CD4-positive, alpha-beta T cell treated with Interleukin-21 for 1 hour (primary cell): ENCODE measurements at places on chromosomes 2 and 18.

DNA sequence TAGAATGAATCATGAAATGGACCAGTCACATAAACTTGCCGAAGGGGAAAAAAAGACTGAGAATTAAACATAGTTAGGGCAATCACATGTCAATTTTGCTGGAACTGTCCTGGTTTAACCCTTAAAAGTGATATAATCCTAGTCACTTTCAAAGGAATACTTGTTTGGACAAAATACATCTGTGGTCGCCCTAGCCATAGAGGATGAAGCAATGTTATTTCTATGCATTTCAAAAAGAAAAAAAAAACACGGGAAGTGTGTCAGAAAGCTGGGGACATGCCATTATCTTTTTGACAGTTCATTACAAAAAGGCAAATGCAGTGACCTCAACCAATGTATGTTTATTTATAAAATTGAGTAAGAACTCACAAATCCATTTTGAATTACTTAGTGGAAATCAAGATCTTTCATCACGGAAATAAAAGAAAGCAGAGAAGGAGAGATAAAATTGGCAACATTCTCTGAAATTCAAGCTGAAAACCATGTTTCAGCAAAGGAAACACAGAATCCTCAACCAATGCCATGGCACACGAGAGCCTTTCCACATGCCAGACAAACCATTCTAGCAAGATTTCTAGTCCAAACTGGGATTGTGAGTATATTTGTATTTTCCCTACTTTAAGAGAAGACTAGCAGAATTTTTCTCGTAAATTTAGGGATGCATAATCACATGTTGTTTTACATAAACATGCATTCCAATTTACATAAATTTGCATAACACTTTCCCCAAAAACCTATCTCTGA lies 854.3 kb upstream of the ACVR2A start:
- no peak for DNase-seq

- no peak for DNase-seq
Measured at GRCh38 chr2:127661949-127662510, 13.3 kb downstream of the LIMS2 start.

GRCh38 chr2:16248571-16249105 lies 308.3 kb downstream of the MYCN start:
- DNase-seq: no peak

DNA sequence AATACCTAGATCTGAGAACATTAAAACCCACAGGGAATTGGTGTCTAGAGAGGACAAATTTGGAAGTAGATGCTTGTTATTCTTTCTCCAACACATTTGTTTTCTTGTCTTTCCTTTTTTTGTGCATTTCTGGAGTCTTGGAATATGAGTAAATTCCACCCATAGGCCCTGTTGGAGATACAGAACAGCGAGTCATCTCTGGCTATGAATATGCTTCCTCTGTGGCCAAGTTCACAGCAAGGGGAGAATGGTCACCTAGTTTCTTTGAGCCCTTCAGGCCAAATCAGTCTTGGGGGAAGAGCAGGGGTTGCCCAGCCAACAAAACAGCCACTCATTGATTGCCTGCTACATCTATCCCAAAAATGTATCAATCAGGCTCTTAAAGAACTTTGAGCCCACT lies 31.3 kb downstream of the SP140L start:
- DNase-seq: no peak

GRCh38 chr2:163591461-163591860 lies 144.3 kb downstream of the FIGN start:
- DNase-seq: no peak

GRCh38 chr2:100292022-100292580 lies 30.2 kb downstream of the LONRF2 start:
- no peak for DNase-seq

DNA sequence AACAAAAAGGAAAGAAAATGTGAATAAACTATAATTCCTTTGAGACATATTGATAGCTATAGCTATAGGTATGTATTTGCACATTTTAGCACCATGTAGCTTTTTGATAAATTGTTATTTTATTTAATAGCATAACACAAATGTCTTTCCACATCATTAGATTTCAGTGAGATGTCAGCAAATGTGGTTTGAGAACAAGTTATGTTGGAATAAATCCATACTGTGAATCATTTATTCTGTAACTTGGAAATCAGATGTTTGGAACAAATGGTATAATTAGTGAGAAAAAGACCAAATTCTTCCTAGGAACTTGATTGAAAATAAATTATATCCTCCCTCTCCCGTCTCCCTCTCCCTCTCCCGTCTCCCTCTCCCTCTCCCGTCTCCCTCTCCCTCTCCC lies 62.8 kb downstream of the NABP1 start:
- DNase-seq: no peak

DNA sequence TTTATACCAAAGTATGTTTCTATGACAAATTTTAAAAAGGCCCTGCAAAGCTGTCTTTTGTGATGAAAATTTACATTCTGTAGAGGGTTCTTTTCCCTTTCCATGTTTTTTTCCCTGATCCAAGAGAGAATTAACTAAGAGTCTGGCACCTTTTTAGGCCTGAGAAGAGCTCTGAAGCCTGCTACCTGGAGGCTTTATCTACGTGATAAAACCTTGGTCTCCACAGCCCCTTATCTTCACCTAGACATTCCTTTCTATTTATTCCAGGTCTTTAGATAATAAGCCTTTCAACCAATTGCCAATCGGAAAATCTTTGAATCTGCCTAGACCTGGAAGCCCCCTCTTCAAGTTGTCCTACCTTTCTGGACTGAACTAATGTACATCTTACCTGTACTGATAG lies 774.1 kb upstream of the LRRTM1 start:
- DNase-seq: no peak

DNA sequence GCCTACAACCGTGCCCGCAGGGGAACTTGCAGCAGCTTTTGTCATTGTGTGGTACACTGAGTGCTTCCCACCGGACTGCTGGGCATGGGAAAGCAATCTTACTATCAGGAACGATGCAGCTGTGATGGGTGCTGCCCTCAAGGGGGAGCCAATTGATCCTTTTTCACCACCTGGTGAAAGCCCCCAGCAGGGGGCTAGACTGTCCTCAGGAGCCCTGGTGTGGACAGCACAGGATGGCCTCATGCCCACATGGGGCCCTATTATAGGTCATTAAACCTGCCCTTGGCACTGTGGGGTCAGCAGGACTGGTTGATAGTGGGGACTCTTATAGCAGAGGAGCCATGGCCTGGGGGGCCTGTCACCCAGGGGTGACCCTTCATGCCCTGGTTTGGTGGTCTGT lies 172.2 kb downstream of the GLI2 start:
- no peak for DNase-seq

DNA sequence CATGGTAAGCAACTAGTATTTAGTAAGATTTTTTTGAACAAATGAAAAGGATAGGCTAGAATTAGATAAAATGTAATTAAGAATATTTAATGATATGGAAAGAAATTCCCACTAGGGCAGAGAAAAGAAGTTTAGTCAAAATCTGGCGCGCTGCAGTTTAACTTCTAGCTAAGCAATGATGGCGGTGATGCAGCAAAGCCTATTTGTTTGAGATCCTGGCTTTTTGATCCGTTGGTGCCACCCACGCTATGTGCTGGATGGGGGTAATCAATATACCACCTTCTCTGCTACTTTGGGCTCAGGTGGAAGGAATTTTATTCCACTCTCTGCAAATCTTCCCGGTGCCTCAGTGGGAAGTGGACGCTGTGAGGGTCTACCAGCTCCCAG lies 421 bp upstream of the FAM171B start:
- no peak for DNase-seq

- no peak for DNase-seq
Measured at GRCh38 chr18:48682768-48683167, 143.9 kb downstream of the CTIF start.

GRCh38 chr18:10398571-10398970 lies 55.9 kb upstream of the APCDD1 start:
- no peak for DNase-seq

GRCh38 chr2:208645226-208645625 lies 238.6 kb downstream of the PTH2R start:
- no peak for DNase-seq

- DNase-seq: peak; percentile 68
Measured at GRCh38 chr2:239399433-239399920, 1.3 kb downstream of the HDAC4 start.

GRCh38 chr2:233354971-233355574 lies 779 bp downstream of the DGKD start:
- no peak for DNase-seq

- DNase-seq: no peak
Measured at GRCh38 chr2:240766072-240766471, 53.9 kb downstream of the KIF1A start.

- DNase-seq: peak; percentile 74
Measured at GRCh38 chr2:27264753-27265535, 2.1 kb upstream of the SLC30A3 start.

DNA sequence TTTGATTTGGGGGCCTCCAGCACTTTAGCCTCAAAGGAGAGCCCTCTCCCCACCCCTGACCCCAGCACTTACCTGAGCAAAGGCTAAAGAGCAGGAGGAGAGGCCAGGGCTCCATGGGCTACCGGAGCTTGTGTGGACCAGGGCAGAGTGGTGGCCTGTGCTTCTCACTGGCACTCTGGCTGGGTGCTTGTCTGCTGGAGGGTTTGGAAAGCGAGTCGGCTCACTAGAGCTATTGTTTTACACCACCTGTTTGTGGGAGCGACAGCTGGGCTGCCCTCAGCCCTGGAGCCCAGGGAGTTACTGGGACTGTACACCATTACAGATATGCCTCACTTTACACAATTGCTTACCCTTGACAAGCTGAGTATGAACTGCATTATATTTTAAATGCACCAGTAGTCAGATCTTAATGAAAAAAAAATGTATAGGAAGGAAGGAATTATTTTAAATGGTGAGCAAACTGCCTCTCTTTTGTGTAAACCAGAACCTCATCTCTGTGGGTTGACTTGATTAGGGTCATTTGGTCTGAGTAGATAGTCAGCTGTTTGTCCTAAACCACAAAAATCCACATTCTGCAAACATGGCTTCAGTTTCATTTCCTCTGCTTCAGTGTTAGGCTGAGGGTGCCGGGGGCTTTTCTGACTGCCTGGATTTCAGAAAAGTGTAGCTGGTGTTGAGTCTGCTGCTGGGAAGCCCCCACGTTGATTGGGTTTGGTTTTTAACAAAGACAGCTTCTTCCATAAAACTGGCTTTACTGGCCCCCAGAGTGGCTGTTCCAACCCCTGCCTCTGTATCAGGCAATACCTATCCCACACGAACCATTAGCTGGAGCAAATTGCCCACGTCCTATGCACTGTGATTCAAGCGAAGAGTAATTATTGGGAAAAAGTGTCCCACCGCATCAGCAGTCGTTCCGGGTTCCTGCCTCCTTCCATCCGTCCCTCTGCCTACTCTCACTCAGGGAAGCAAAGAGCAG lies at the start of gene CHRNA1:
CHRNA1 (minus strand) TSS at position 193 of the 976 bp plus-strand sequence; CDS start at position 115, 78 bp downstream.
- DNase-seq: no peak

DNA sequence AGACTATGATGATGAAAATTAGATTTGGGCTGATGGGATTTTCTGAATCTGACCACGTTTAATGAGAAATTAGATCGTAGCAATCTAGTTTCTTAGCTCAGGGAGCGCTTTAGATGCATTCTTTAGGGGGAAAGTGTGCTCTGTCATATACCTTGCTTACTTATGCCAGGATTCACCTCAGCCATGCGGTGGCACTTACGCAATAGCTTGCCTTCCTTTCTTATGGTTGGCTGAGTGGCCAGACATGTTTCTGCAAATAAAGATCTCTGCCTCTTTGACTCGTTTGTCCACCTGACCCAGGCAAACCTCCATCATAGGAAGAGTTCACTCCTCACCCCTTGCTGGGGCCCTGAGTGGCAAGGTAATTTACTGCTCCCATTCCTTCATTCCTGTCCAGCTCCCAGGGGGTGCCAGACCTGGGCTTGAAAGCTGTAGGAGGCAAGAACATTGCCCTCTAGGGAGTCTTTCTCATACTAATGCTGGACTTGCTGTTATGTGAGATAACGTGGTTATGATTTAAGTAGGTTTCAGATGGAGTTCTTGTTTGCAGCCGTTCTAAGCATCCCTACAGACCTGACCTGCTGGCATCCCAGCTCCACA lies 57.1 kb downstream of the FBLN7 start:
- DNase-seq: no peak

- no peak for DNase-seq
Measured at GRCh38 chr18:61400716-61401115, 67.5 kb downstream of the CDH20 start.

DNA sequence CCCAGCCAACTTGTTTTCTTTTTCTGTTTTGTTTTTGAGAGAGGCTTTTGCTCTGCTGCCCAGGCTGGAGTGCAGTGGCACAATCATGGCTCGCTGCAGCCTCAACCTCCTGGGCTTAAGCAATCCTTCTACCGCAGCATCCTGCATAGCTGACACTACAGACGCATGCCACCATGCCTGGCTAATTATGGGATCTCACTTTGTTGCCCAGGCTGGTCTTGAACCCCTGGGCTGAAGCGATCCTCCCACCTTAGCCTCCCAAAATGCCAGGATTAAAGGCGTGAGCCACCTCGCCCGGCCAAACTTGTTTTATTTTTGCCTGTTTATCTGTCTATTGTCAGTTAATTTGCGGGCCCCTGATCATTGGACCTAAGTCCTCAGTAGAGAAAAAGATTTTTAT lies 61.6 kb upstream of the MSH6 start:
- DNase-seq: no peak

- DNase-seq: no peak
Measured at GRCh38 chr2:189437926-189438325, 3.3 kb upstream of the WDR75 start.

DNA sequence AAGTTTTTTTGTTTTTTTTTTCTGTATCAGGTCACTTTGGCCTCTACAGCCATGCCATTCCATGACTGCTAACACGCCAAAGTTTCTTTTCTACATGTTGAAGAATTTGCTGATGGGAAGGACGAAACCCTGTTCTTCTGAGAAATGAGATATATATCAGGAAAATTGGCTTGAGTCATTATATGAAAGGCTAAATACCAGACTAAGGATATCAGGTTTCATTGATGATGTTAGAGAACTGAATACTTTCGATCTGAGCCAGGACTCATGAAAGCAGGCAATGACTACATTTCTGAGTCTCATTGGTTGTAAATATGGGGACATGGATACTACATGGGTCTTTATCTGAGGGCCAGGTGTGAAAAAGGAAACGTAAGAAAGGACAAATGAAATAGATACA lies 181.4 kb downstream of the OSR1 start:
- no peak for DNase-seq

GRCh38 chr2:96470636-96471035 lies 34.5 kb downstream of the NEURL3 start:
- peak; percentile 48 for DNase-seq

- no peak for DNase-seq
Measured at GRCh38 chr18:54140641-54141040, 83.8 kb downstream of the MBD2 start.
